ENCODE measurements at places on chromosomes 6 and 20. TPM values are rescaled to one million over a fixed set of nuclear protein-coding genes. Genes with fewer than 3 reads are reported as not detected.

The COL9A1 gene
- total RNA-seq, result not detected

The ISM1 gene
- total RNA-seq, result 12.7 TPM

The LY6G6F gene
- not detected for total RNA-seq

The ADGRG6 gene
- total RNA-seq, result 18.9 TPM

The HUS1B gene
- 3.6 TPM for total RNA-seq

The GDAP1L1 gene
- total RNA-seq, result not detected

The TSBP1 gene
- total RNA-seq, result not detected

The KCNQ5 gene
- not detected for total RNA-seq

The DCDC2 gene
- not detected for total RNA-seq

The PCSK2 gene
- total RNA-seq, result not detected

The OSBPL2 gene
- total RNA-seq, result 25.3 TPM

The SRXN1 gene
- total RNA-seq, result 22.2 TPM

The TINAG gene
- total RNA-seq, result not detected

The EPB41L1 gene
- 38.1 TPM for total RNA-seq

The TCF15 gene
- 3.4 TPM for total RNA-seq

The AIF1 gene
- 102 TPM for total RNA-seq
